ENCODE measurements at places on chromosomes 5 and 9.

GRCh38 chr9:104992659-104993058 lies 64.7 kb upstream of the ABCA1 start:
- DNase-seq = peak; percentile 39

DNA sequence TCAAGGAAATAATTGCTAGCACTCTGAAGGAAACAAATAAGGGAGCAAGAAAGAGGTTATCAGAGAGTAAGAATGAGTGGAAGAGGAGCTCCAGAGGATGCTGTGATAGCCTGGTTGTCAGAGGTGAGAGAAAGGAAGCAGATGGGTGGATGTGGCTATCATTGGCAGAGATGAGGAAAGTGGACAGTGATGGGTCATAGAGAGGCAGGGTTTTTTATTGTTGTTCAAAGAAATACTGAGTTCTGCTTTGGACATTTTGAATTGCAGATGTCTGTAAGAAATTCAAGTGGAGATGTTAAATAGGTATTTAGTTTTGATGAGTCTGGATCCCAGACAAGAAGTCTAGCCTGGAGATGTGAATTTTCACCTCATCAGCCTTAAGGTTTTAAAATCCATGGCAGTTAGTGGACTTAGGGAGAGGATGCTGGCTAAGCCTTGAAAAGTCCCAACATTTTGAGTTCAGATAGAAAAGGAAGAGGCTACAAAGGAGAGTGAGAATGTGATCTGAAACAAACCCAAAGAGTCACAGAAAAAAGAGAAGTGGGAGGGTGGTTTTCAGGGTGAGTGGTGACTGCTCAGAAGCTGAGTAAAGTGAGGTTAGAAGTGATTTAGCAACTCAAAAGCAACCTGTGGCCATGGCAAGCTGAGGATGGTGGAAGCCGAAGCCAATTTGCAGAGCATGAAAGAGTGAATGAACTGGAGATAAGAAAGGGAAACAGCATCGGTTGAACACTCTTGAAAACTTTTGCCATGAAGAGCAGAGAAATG lies 50.4 kb downstream of the PPIC start:
- no peak for DNase-seq

DNA sequence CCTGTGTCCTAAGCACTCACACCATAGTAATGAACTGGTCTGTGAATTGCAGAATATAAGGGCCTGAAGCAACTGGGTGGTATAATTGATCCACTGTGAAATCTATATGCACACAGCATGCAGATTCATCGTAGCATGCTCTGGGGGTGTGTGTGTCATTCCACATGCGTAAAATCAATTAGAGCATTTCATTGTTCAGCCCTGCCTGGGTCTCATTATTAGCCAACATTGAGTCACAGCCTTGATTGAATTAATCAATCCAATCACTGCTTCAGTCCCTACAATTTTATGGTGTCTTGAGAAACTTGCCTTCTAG lies 248.0 kb downstream of the ADAMTSL1 start:
- no peak for DNase-seq

- peak; percentile 80 for DNase-seq
These were observed 95.9 kb upstream of the COL5A1 start for GRCh38 chr9:134545543-134546245.

- no peak for DNase-seq
These were observed at the start of gene MINAR2 for GRCh38 chr5:129747572-129748407. TSS of gene MINAR2 (plus strand) at chr5:129748094. CDS start at chr5:129748191, 97 bp downstream.

DNA sequence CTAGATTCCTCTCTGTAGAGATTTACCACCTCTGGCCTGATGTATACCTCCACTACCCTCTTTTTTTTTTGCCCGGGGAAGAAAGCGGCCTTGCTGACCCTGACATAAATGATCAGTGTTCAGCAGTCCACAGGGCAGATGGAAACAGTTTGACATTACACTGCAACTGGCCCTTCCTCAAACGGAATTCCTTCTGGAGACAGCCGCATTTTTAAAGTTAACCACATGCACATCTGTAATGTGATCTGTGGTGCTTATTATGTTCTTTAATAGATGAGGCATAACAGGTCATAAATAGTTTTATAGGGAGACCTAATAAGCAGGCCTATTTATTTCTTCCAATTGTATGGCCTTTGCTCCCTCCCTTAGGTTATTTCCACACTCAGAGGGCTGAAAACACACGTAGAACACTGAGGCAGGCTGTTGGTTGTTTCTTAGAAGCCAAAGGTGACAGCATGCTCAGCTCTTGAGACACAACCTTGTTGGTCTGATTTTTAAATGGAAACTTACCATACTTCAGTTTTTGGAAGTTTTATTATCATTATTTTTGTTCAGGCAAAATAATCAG lies 84.0 kb upstream of the APC start:
- DNase-seq = peak; percentile 23

DNA sequence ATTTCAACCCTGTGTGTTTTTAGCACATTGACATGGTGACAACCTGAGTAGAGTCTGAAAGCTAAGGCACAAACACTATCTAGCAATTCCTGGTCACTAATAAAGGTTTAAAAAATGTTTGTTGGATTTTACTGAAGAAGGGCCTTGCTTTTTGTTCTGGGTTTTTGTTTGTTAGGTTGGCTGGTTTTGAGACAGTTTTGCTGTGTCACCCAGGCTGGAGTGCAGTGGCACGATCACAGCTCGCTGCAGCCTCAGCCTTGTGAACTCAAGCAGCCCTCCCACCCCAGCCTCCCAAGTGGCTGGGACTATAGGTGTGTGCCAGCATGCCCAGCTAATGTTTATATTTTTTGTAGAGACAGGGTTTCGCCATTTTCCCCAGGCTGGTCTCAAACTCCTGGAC lies 39.0 kb downstream of the PRKACG start:
- DNase-seq = no peak

DNA sequence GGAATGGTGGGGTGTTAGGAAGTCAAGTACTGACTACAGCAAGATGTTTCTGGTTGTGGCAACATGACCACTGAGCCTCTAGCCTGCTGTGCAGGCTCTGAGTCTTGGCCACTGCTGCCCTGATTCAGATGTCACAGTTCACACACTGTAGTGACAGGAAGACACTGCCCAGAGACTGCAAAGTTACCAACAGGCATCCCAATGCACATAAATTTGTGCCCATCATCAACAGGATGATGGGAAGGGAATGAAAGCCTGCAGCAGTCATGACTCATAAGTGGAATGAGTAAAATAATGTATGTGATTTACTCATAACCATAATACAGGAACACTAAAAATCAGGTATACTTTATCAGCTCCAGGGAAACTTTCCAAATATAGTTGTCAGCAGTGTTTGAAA lies 251.6 kb upstream of the HAPLN1 start:
- DNase-seq = no peak

DNA sequence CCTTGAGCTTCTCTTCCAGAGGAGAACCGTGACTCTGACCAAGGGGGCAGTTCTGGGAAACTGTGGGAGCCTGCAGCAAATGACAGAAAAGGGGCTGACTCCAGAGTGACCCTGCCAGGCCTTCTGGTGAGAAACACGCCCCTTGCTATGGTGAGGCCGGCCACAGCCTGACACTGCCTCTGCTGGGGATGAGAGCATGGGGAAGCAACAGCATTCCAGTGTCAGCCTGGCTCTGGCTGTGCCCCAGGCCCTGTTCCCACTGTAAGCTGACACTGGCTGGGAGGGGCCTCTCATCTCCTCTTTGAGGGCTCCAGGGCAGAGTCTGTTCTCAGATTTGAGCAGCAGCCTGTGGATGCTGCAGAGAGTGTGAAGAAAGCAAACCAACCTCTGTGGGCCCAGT lies 180.0 kb upstream of the IL12B start:
- peak; percentile 82 for DNase-seq

DNA sequence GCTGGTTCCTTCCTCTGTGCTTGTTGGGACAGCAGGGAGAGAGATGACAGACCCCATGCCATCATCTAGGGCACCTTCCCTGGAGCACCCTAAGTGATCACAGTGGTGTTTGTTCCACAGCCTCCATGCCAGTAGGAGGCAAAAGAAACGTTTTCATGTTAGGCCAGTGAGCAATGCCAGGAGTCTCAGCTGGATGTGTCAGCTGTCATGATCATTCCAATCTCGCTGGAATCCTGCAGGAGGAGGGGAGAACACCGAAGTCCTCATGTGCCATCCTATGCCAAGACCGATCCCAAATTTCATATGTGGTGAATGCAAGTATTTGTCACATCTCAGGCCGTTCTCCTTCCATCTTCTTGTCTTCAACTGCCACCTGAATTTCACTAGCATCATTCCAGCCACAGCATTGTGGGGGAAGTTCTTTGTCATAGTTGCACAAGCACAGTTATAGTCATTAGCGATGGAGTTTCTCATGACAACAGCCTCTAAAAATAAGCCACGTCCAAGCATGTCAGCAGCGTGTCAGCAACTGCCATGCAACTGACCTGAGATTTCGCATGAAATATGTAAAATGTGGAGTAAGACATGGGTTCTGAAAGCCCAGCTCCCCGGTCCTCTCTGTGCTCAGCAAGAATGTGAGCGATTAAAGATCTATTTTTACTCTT lies 97.2 kb upstream of the DNAH5 start:
- DNase-seq = peak; percentile 65

DNA sequence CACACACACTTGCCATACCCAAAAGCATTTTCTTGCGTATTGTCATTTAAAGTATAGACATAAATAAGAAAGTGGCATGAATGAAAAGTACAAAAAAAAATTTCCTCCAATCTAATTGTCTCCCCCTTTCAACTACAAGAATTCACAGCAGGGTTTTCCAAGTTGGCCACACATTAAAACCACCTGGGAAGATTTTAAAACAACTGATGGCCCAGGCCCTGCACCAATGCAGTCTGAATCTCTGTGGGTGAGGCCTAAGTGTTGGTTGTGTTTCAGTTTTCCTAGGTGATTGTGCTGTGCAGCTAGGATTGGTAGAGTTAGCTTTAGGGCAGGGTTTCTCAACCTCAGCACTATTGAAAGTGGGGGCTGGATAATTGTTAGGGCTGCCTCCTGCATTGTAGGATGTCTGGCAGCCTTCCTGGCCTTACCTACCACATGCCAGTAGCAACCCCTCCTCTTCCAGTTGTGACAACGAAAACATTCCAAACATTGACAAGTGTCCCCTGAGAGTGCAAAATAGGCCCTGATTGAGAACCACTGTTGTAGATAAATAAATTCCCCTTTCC lies 337.1 kb downstream of the KIAA0825 start:
- DNase-seq = no peak

DNA sequence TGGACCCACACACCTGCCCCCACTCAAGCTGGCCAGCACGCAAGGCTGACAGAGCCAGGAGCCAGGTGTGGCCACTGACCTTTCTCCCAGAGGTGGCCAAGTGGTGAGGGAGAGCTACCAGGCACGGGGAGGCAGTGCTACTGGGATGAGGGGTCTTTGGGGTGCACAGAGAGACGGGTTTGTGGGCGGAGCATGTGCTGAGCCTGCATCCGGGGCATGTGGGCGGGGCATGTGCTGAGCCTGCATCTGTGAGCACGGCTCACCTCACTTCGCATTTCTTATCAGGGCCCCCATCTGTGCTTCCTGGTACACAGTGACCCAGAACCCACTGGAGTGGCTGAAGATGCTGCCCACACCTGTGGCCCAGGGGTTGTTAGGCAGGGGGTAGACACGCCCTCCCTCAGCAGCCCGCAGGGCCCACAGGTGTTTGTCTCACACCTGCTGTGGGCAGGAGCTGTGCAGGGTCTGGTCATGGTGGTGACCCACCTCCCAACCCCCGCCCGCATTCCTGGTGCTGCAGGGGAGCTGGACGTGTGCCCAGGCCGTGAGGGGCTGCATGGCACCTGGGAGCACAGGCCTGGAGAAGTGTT lies 21.5 kb downstream of the CCDC187 start:
- no peak for DNase-seq

DNA sequence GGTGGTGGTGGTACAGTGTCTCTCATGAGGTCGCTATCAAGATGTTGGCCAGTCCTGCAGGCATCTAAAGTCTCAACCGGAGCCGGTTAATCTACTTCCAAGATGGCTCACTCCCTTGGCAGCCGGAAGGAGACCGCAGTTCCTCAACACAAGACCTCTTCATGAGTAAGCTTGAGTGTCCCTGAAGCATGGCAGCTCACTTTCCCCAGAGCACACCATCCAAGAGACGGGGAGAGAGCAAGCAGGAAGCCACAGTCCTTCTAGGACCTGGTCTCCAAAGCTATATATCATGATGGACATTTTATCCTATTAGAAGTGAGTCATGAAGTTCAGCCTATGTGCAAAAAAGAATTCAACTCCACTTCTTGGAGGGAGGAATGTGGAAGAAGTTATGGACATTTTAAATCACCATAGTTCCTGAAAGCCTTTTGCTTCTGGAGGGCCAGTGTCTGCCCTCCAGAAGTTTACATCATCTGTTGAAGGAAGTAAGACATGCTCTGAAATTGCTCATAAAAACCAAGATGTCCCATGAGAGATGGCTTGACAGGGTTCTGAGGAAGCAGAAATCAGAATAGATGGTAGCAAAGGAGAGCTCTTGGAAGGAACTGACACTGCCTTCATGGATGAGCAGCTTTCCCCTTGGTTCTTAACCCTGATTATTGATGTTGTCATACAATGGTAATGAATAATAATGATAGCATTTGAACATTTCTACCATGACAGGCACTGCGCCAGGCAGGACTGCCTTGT lies 21.3 kb downstream of the GALNT10 start:
- DNase-seq = no peak

Measured in muscle of back (tissue), 13 donors.